GM12878 (cell line): ENCODE measurements at places on chromosomes 2 and 18. TPM values are rescaled to one million over a fixed set of nuclear protein-coding genes. Genes with fewer than 3 reads are reported as not detected.

- no peak for DNase-seq
Observed at GRCh38 chr2:69253112-69253511, 133.9 kb downstream of the GFPT1 start.

SH3RF3 gene
- total RNA-seq, result 8.4 and 8.8 TPM in 2 replicates

DNA sequence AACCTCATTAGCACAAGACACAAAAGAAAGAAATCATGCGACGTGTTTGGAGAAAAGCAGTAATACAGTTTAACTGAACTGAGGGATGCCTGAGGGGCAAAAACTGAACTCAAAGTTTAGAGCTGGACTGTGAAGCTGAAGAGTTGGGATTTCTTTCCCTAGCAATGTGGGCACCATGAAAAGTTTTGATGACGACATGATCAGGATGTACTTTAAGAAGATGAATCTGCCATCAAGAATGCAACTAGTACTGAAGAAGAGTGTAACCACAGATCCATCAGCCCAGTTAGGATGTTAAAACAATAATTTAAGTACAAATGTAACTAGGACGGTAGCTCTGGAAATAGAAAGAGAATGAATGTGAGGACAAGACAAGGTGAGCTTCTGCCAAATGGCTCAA is 196.2 kb downstream of the VWC2L start:
- DNase-seq, result no peak

- DNase-seq, result no peak
Observed at GRCh38 chr2:75466708-75467311, 93.9 kb downstream of the EVA1A start.

DNA sequence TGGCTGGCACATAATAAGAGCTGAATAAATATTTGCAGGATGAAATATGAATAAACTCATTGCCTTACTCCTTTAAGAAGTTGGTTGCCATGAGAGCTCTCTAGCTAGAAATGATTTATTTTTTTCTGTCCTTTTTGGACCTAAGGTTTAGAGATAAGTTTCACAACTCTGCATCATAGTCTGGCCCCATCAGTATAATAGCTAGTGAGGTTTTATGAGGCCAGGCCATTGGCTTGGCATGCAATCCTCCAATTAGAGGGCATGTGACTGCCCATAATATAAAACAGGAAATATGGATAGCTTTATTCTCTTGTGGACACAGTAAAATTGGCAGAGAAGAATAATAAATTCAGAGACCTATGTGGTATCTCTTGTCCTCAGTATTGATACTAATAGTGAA is 26.2 kb upstream of the INSIG2 start:
- no peak for DNase-seq

DNA sequence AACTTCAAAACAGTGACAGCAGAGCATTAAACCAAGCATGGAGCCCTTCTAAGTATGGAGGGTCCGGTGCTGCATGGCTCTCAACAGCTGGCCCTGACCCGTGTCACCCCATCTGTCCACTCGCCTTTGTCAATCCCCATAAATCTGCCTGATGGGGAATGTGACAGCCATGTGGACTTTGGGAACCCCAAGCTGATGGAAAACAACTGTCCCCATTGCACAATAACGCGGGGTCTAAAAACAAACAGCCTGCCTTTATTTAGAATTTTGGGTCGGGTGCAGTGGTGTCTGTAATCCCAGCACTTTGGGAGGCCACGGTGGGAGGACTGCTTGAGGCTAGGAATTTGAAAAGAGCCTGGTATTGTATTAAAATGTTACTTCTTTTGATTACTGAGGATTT is 17.1 kb upstream of the THADA start:
- no peak for DNase-seq

- no peak for DNase-seq
Observed at GRCh38 chr18:34844732-34845459, 134.8 kb downstream of the DTNA start.

GRCh38 chr2:110655701-110656100 is 22.2 kb downstream of the BUB1 start:
- DNase-seq, result no peak

DNA sequence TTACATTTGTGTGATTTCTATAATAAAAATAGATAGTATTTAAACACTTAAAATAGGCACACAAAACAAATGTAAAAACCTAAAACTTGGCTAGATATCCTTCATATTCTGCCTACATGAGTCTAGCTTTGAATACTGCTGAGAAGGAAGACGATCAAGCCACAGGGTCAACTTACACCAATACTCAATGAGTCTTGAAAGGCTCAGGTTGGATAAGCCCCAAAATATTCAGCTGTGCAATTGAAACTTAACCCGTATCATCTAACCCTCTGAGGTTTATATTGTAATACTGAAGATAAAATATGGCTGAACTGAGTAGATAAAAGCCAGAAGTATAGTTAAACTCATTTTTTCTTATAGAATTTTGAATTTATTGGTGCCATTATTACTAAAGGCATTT is 313.0 kb upstream of the NRXN1 start:
- no peak for DNase-seq

- DNase-seq, result peak; percentile 82
Observed at GRCh38 chr2:23380562-23381065, 4.4 kb upstream of the KLHL29 start.

DLX2 gene
- total RNA-seq, result not detected in 2 replicates

- DNase-seq, result no peak
Observed at GRCh38 chr2:71001981-71002570, 7.4 kb upstream of the TEX261 start.

- DNase-seq, result no peak
Observed at GRCh38 chr2:36469106-36469477, 113.5 kb downstream of the CRIM1 start.

PECR gene
- total RNA-seq, result 20.4 and 25.3 TPM in 2 replicates

GRCh38 chr2:224156436-224156835 is 117.3 kb upstream of the SERPINE2 start:
- no peak for DNase-seq

NOSTRIN gene
- 0.26 and 0.29 TPM in 2 replicates for total RNA-seq

GRCh38 chr2:231671270-231672050 is 36.9 kb upstream of the PTMA start:
- peak; percentile 76 for DNase-seq

MOCOS gene
- 0.35 and 0.38 TPM in 2 replicates for total RNA-seq

GRCh38 chr2:116645155-116645554 is 1169.3 kb upstream of the DDX18 start:
- no peak for DNase-seq

DNA sequence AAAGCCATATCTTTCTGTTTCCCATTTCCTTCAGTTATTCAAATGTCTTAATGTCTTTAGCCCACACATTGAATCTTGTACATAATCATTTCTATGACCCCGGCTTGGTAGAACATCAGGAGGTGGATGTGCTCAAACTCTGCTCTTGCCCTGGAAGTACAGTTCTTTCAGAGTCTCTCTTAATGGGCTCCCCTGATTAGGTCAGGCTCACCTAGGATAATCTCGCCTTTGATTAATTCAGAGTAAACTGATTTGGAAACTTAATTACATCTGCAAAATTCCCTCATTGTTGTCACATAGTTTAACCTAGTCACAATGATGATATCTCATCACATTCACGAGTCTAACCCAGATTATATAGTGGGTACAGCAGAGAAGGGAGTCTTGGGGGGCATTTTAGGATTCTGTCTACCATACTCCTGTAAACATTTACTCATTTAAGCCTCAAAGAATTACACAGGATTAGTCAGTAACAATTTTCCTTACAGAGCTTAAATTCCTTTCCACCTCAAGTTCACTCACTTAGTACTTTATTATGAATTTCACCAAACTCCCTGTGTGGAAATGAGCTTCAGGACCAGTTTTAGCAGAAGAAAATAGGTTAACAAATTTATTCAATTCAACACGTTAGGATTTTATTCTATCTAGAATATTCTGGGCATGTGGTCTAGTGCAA is 135.5 kb downstream of the FHOD3 start:
- no peak for DNase-seq

C2orf15 gene
- total RNA-seq, result 1.1 and 1.5 TPM in 2 replicates

RSAD2 gene
- 0.87 and 1.2 TPM in 2 replicates for total RNA-seq

PGAP1 gene
- total RNA-seq, result 4.4 and 4.7 TPM in 2 replicates

- DNase-seq, result no peak
Observed at GRCh38 chr2:18918280-18918679, 328.9 kb upstream of the NT5C1B start.
